ENCODE measurements at places on chromosomes 5 and 9.
A peak's percentile ranks its signal among the peaks of the same experiment; 100 is the strongest.

- peak; percentile 51 for DNase-seq
Observed at GRCh38 chr9:129174724-129175514, 3.1 kb downstream of the IER5L start.

GRCh38 chr9:82419696-82420486 is 431.3 kb downstream of the SPATA31D1 start:
- no peak for DNase-seq

- DNase-seq: peak; percentile 90
Observed at GRCh38 chr5:31889001-31889561, 250.2 kb downstream of the PDZD2 start.

GRCh38 chr9:129183495-129184218 is 5.6 kb upstream of the IER5L start:
- no peak for DNase-seq

DNA sequence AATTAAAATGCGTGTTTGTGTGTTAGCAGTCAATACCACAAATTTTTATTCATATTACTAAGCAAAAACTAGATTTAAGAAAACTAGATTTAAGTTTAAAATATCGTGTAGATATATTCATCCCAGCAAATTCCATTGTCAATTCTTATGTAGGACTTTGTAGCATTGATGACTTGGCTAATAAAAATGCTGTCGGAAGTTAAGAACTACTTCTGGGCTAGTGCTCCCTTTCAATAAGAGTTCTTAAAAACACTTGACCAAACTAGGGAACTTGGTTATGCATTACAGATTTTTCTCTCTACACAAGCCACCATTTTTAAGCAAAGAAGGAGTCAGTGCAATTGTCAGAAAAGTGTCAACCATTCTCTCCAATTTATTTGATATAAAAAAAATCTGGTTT is 68.7 kb upstream of the RAD23B start:
- DNase-seq: no peak

- DNase-seq: no peak
Observed at GRCh38 chr5:2736872-2737271, 14.6 kb downstream of the IRX2 start.

DNA sequence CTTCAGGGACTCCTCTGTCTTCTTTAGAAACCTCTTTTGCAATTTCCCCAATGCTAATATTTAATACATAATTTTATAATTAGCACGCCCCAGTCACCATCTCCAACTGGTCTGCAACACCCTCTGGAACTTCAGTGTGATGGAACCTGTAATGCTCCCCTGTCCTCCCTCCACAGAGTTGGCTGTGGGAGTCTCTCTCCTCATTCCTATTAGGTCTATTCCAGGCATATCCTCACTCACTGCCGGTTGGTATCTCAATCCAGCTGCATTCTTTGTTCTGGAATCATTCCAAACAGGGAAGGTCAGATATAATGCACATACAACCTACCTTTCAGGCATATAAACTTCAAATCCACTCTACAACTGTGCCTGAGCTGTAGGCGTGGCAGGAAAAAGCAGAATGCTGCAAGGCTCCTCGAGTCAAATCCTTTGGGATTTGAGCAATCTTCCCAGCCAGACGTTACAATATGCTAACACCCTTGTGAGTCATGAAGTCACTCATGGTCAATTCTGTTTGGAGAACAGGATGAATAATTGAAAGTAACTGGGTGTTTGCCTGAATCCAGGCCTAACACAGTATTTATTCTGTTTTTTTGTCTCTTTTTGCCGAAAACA is 293.8 kb downstream of the CWC27 start:
- DNase-seq: peak; percentile 46

DNA sequence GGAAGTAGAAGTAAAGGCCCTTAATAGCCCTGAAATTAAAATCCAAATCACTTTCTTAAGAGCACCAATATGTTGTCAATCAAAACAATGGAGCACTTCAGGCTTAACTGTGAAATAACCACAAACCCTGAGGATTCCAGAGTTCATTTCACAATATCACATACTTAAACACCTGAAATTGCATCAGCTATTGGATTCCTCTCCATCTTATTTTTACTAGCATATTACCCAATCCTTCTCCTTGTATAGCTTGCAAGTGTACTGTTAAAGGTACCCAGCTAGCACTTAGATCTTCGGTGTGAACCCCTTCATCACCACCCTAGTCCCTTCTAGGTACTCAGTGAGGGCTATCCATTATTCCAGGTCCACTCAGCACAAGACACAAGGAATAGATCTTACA is 287.3 kb downstream of the EFNA5 start:
- no peak for DNase-seq

- DNase-seq: no peak
Observed at GRCh38 chr5:154949781-154950180, 8.9 kb downstream of the MRPL22 start.

GRCh38 chr9:91269907-91270491 is 91.7 kb downstream of the AUH start:
- no peak for DNase-seq

- no peak for DNase-seq
Observed at GRCh38 chr9:21070171-21070571, 7.6 kb downstream of the IFNB1 start.

GRCh38 chr9:76379494-76379893 is 14.7 kb downstream of the RFK start:
- DNase-seq: no peak

DNA sequence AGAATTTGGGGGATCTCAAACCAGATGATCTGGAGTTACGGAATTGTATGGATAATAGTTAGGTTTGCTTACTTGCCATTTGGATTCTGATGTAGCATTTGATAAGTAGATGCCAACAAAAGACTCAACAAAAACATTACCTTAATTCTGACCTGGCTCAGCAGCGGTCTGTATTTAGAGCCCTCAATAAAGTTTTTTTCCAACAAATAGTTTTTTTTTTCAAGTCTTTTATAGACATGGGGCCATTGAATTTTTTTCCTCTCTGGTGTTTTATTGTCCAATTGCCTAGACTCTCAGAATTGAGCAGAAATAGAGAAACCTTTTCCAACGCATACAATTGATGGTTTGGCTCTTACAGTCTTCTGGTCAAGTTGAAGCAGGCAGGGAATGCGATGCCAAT is 192.8 kb upstream of the GAS1 start:
- DNase-seq: no peak

DNA sequence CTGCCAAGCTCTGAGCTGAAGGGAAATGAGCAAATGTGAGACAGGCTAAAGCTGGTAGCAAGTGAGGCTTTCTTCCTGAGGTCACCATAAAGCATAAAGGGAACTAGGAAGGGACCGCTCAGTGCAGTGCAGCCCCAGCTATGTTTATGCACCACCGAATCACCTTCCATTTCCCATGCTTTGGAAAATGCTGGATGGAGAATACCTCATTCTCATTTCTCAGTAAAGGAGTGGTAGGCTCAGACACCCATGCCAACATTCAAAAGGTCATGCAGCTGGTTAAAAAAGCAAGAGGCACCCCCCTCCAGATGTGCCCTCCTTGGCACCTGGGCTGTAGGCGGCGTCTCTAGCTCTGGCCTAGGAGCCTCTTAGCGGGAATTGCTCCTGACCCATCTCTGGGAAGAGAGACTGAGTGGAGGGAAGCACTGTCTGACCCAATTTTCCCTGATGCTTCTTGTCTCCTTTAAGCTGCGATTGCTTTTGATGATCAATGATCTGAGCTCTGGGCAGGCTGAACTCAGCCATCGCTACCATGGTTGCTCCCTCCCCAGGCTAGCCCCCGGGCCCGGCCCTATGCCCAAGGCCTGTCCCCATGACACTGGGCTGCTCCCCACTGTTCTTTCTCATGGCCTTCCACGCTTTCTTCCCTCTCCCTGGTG is 58.7 kb downstream of the ZNF354C start:
- no peak for DNase-seq
